ENCODE measurements at places on chromosomes 13 and 19.
A peak's percentile ranks its signal among the peaks of the same experiment; 100 is the strongest.

GRCh38 chr13:46146898-46147297 lies 35.1 kb downstream of the LCP1 start:
- DNase-seq = no peak

DNA sequence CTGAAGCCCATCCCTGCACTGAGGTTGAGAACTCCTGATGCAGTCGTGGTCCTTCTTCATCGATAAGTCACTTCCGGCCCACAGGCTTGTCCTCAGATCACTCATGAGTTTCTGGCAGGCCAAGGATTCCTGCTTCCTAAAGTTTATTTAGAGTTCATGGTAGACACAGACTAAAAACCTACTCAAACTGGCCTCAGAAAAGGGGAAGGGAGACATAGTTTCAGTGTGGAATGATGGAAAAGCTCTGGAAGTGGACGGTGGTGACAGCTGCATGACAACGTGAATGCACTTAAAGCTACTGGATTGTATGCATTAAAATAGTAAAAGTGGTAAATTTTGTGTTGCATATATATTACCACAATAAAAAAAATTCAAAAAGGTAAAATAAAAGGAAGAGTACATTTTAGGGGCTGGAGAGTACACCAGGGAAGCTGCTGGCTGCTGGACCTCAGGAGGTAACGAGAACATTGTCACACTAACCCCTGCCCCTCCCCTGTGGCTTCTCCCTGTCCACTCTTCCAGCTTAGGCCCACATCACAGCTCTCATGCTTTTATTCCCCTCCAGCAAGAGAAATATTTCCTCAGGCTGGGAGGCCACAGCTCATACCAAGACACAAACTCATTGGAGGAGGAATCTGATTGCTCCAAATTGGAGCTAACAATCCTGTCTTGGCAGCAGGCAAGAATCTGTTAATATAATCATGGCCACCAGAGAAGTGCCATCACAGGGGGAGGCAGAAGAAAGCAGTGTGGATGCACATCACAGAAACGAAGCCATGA lies 741.0 kb downstream of the UQCRFS1 start:
- DNase-seq = no peak

- no peak for DNase-seq
Observed at GRCh38 chr19:7494416-7495098, 5.7 kb upstream of the PEX11G start.

DNA sequence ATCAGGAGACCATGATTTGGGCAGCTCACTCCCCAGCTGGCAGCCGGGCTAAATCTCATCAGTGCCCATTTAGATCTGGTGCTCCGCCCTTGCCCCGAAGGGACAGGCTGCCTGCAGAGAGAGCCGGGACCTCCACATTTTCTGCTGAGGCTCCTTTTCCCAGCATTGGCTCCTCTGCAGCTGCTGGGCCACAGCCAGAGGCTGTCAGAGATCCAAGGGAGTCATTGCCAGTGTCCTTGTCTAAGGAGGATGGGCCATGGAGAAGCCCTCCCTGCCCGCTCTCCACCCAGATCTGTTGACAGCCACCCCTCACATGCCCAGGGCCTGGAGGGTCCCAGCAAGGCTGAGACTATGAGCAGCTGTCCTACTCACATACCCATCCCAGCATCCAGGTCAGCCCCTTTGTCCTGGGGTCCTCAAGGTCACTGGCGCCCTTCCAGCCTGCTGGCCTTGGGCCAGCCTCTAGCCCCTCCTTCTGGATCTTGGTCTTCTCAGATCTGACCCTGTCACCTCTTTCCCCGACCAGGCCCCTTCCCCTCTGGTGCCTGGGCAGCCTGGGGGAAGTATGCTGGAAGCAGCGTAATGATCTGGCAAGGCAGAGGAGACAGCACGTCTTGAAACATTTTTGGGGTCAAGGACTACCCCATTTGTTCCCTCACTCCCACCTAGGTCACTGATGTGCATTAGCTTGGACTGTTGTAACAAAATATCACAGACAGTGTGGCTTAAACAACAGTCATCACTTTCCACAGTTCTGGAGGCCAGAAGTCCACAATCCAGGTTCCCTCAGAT lies 7.9 kb downstream of the PIN1 start:
- no peak for DNase-seq

GRCh38 chr19:35397064-35397463 lies 26.2 kb downstream of the GPR42 start:
- peak; percentile 45 for DNase-seq

DNA sequence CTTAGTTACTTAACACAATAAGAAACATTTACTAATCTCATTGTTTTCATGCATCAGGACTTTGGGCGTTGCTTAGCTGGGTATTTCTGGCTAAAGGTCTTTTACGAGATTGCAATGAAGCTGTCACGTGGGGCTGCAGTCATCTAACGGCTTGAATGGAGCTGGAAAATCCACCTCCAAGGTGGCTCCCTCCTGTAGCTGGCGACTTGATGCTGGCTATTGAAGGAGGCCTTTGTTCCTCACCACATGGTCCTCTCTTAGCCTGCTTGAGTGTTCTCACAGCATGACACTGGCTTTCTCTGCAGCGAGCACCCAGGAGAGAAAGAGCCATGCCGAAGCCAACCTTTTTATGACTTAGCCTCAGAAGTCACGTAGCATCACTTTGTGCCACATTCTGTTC lies 92.0 kb downstream of the NHLRC3 start:
- DNase-seq = no peak

DNA sequence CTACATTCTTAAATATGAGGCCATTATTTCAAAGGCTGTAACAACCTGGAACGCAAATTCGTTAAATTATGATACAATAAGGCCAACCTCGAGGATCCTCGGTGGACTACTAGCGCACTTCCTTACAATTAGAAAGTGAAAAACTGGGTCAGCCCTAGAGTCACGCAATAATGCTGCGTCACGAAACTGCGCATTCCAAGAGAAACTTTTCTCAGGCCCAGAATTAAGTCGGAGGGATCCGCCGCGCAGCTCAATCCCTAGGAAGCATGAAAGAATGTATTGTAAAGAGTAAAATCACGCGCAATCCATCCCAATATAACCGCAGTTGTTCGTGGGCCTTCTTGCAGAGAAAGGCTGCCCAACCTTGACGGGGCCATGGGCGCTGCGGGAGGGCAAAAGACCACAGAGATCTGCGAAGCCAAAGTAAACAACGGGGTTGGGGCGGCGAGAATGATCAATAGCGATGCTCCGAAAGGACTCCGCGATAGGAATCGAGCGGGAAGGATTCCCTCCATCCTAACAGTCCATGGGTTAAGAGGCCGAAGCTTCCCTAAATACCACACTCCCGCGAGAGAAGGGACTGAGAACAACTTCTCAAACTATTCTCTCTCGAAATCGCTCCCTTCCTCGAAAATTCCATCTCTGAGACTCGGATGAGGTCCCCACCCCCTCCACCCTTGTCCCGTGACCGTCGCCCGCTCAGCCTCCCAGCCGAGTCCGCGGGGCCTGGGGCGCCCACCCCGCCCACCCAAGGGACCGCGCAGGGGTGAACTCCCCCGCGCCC lies 564 bp downstream of the SPART start:
- DNase-seq = no peak

- no peak for DNase-seq
Observed at GRCh38 chr13:20684546-20684945, 19.0 kb upstream of the IL17D start.

- no peak for DNase-seq
Observed at GRCh38 chr19:7746903-7747884, at the start of gene CD209. CD209 (minus strand) TSS chr19:7747534; CDS start chr19:7747511, 23 bp downstream.

- peak; percentile 96 for DNase-seq
Observed at GRCh38 chr19:38263689-38264485, 486 bp upstream of the SPINT2 start.

DNA sequence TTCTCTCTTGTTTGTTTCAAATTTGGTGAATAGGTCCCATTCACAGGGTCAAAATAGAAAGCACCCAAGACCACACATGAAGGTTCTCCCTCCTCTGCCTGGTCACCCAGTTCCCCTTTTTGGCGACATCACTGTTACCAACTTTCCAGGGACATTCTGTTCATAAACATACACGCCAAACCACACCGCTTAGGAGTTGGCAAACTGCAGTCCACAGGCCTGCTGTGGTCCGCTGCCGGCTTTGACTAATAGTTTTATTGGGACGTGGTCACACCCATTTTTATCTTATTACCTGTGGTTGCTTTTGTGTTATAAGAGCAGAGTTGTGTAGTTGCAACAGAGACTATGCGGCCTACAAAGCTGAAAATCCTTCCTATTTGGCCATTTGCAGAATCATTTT lies 24.2 kb downstream of the UHRF1 start:
- no peak for DNase-seq

DNA sequence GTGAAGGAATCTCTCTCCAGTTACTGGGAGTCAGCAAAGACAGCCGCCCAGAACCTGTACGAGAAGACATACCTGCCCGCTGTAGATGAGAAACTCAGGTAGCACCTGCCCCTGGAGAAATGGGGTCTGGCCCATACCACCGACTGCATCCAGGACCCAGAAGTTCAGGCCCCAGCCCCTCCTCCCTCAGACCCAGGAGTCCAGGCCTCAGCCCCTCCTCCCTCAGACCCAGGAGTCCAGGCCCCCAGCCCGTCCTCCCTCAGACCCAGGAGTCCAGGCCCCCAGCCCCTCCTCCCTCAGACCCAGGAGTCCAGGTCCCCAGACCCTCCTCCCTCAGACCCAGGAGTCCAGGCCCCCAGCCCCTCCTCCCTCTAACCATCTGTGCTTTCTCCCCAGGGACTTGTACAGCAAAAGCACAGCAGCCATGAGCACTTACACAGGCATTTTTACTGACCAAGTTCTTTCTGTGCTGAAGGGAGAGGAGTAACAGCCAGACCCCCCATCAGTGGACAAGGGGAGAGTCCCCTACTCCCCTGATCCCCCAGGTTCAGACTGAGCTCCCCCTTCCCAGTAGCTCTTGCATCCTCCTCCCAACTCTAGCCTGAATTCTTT lies 3.0 kb downstream of the APOC2 start:
- DNase-seq = peak; percentile 44

DNA sequence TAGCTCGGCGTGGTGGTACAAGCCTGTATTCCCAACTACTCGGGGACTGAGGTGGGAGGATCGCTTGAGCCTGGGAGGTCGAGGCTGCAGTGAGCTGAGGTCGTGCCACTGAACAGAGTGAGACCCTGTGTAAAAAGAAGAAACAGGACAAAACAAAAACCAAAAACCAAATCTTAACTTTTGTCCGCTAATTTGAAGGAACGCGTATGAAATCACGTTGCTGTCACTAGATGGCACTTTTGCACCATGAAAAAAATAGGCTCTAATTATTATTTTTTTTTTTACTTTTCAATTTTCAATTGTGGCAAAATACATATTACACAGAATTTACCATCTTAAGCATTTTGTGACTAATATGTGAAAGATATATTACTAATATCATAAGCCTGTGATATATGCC lies 17.6 kb upstream of the ZNF835 start:
- DNase-seq = no peak

- DNase-seq = no peak
Observed at GRCh38 chr19:45577111-45577905, 7.3 kb downstream of the OPA3 start.

DNA sequence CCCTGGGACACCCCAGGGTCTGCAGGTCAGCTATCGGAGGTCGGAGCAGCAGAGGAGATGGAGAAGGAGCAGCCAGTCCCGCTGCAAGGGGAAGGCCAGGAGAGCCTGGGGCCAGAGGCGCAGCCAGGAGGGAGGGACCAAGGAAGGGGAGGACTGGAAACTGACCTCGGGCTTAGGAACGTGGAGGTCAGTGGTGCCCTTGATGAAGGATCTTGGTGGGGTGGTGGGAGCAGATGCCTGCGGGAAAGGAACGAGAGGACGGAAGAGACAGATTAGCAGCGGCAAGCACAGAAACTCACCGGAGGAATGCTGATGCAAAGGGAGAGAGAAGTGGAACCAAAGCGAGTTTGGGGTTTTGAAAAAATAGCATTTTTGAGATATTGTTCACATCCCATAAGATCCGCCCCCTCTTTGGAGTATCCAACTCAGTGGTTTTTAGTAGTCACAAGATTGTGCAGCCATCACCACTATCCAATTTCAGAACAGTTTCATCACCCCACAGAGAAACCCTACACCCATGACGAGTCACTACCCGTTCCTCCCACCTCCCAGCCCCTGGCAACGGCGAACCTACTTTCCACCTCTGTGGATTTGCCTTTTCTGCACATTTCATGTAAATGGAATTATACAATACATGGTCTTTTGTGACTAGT lies 22.1 kb downstream of the PLEKHF1 start:
- peak; percentile 43 for DNase-seq

Measured in NCI-H2171 treated with DMSO at 0.1 percent for 48 hours (cell line).